ENCODE measurements at places on chromosomes 7 and 10.

DNA sequence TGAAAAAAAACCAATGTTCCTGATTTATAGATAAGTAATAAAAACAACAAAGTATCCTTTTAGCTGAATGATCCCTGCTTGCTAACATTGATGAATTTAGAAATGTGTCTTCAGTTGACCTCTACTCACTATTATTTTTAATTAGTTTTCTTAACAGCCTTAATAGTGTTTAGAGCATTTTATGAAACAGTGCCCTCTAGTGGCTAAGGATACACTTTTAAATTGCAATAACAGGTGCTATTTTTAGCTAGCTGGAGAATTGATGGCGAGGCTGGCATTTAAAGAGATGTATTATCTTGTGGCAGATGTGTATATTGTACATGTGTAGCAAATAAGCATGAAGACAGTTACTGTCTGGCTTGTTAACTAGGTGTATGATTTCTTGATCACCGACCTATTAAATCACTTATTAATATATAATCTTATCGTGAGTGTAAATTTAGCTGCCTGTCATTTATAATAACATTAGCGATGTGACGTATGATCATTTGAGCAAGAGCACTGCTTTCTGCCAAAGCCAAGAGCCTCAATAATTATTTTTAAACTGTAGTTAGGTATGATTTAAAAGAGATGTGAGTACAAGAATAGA, 451.9 kb downstream of the DPP6 start:
- DNase-seq: no peak

DNA sequence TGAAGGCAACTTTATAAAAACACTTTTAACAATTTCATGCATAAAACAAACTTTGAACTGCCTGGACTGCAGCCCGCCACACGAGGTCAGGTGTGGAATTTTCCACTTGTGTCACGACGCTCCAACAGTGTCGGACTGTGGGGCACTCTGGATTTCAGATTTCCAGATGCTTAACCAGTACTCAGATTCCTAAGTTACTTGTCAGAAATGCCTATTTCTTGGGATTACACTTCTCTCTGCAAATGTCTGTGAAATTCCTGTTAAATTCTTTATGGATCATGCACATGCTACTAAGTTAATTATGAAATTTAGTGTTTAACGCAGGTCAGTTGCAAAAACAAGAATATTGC, 473 bp upstream of the GPER1 start:
- DNase-seq: no peak

- no peak for DNase-seq
Measured at GRCh38 chr10:61458031-61458430, 4.8 kb upstream of the TMEM26 start.

GRCh38 chr7:82263920-82264782, 179.4 kb downstream of the CACNA2D1 start:
- no peak for DNase-seq

DNA sequence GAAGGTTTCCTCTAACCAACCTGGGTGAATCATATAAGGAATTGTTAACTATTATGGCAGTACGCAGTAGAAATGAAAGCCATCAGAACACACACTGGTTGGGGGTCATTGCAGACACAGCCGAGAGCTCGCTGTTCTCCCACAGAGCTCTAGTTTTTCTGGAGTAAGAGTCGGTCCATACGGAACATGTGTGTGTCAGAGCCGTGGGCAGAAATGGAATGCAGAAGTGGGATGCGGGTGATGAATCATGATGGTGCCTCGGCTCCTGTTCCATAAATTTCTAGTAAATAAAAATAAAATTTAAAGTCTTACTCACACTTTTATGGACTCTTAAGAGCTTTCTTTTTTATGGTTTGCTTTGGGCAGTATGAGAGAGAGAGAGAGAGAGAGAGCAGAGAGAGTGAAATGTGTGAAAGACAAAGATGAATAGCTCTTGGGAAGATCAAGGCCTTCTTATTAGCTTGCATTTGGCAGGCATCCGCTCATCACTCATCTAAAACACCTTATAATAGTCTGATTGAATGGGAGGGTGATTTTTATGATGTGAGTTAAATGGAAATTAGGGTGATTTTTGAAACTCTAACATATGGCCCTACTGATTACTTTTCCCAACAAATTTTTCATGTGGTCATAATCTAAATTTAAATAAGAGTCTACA, 98.8 kb upstream of the PFKP start:
- DNase-seq: no peak
